ENCODE measurements at places on chromosomes 5 and 9. TPM values are rescaled to one million over a fixed set of nuclear protein-coding genes. Genes with fewer than 3 reads are reported as not detected.
A peak's percentile ranks its signal among the peaks of the same experiment; 100 is the strongest.

STPG3 gene
- not detected for total RNA-seq

SAXO1 gene
- total RNA-seq, result 0.30 TPM

GRCh38 chr5:67350185-67350584 lies 153.6 kb upstream of the CD180 start:
- no peaks in the 10 kb centered on the region for H3K36me3 ChIP-seq
- DNase-seq, result no peak
- H3K4me3 ChIP-seq, result peak overlapping the region; percentile 58

- H3K4me3 ChIP-seq, result no peak overlapping the region
- no peak for DNase-seq
- H3K36me3 ChIP-seq, result no peaks in the 10 kb centered on the region
- H3K27me3 ChIP-seq, result peaks cover 6% of the 10 kb centered on the region
These were observed 31.2 kb downstream of the KCNMB1 start for GRCh38 chr5:170357955-170358444.

GRCh38 chr5:80369521-80369920 lies 38.3 kb upstream of the ZFYVE16 start:
- H3K4me3 ChIP-seq, result no peak overlapping the region
- no peaks in the 10 kb centered on the region for H3K4me1 ChIP-seq
- H3K27ac ChIP-seq, result no peak overlapping the region
- H3K36me3 ChIP-seq, result no peaks in the 10 kb centered on the region
- no peak for DNase-seq
